AG04449 (cell line): ENCODE measurements at places on chromosomes 13 and 19.

GRCh38 chr13:76879883-76880270 is 6.3 kb downstream of the KCTD12 start:
- DNase-seq: no peak

GRCh38 chr13:90627813-90628212 is 719.7 kb upstream of the MIR17HG start:
- DNase-seq: no peak

DNA sequence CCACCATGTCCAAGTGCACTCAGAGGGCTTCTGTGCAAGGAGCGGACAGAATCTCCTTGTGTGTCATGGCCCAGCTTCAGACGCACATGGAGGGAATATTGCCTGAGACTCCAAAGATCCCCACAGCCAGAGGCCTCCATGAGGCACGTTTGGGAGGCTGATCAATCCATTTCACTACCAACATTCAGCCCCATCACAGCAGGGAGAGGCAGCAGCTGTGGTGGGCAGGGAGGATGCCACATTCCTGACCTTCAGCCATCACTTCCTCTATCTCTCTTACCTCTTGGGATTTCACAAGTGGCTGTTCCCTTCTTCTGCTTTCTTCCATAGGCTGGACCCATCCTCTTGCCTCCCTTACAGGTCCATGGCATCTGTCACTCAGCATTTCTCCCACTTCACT is 82.4 kb upstream of the MBNL2 start:
- DNase-seq: no peak

DNA sequence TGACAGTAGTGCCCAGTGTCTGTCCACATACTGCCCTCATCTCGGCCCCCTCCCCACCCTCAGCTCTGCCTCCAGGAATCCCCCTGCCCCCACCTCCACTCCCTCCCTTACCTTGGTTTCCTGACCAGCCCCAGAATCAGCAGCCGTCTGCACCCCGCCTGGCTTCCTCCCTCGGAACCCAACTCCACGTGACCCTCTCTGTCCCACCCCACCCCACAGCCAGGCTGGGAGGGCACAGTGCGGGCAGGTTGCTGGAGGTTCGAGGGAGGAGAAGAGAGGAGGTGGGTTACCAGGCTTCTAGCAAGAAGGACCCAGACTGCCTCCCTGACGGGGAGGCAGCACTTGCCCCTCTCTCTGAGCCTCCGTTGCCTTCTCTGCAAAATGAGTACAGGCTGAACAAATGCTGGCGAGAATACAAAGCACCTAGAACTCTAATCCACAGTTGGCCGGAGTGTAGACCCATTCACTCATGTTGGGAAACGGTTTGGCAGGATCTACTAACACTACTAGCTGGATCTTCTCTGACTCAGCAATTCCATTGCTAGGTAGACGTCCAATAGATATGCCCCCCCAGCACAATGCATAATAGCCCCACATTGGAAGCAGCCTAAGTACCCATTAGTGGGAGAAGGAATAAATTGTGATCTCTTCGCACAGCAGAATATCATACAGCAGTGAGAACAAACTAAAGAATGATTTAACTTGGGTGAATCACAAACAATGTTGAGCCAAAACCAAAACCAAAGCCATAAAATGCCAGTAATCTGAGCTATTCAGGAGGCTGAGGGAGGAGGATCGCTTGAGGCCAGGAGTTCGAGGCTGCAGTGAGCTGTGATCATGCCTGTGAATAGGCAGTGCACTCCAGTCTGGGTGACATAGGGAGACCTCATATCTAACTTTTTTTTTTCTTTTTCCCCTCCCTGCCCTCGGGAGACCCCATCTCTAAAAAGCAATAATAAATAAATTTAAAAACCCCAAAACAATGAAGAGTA is at the start of gene RASAL3:
Gene RASAL3 (minus strand): TSS at position 151 of the 992 bp plus-strand sequence. CDS start 186 bp downstream, outside the sequence.
- DNase-seq: no peak

GRCh38 chr13:113668491-113668971 is 1.5 kb downstream of the GRK1 start:
- no peak for DNase-seq

DNA sequence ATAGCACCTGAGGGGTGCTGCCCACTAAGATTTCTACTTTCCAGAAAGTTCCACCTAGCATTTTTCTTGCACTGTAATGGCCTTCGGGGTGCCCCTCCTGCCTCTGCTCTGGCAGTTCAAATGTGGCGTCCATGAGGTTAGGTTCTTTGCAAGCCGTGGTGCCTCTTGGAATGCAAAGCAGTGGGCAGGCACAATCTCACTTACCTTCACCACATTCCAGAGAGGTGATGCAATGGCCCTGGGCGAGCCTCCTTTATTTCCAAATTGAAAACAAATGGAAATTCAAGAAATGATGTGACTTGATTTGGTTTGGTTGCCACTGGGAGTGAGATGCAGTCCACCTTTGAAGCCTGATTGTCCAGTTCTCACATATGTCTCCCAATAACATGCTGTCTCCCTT is 46.9 kb downstream of the FGF9 start:
- no peak for DNase-seq

DNA sequence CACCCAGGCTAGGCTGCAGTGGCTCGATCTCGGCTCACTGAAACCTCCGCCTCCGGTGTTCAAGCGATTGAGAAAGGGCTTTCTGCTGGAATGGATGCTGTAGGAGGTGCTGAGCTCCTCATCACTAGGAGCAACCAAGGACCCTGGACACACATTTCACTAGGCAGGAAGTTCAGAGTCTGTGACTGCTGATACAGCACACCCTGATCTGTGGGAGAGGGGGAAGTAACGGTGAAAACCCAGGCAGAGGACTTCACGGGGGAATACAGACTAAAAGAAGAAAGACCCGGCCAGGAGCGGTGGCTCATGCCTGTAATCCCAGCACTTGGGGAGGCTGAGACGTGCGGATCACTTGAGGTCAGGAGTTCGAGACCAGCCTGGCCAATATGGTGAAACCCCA is 11.9 kb upstream of the NOTCH3 start:
- no peak for DNase-seq

DNA sequence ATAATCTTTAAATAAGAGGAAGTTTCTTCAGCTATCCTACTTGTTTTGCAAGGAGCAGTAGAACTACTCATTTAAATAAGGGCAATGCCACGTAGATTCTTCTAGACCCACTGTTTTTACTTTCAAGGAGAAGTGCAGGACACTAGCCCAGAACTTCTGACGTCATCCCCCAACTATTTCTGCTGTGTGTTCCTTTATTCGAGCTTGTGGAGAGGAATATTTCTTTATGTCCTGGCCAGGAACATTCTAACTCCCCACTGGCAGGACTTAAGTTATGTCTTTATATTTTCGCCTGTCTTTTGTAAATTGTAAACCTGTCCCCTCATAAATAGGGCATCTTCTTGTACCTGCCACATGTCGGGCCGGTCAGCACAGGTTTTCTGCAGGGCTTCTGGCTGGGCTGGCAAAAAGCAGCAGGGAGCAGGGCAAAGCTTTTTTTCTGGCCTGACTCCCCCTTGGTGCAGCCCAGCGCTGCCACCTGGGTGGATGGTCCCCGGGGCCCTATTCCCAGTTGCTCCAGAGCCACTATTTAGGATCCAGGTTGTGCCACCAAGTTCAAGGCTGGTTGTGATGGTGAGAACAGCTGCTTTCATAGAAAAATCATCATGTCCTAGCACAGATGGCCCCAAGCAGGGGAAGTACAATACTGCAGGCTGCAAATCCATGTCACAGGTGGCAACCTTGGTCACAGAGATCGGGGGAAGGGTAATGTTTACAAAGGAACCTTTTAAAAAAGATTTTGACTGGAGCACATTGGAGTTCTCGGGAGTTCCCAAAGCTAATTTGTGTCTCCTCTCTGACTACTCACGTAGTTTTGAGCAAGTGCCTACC is 1.8 kb downstream of the MBNL2 start:
- peak; percentile 84 for DNase-seq

DNA sequence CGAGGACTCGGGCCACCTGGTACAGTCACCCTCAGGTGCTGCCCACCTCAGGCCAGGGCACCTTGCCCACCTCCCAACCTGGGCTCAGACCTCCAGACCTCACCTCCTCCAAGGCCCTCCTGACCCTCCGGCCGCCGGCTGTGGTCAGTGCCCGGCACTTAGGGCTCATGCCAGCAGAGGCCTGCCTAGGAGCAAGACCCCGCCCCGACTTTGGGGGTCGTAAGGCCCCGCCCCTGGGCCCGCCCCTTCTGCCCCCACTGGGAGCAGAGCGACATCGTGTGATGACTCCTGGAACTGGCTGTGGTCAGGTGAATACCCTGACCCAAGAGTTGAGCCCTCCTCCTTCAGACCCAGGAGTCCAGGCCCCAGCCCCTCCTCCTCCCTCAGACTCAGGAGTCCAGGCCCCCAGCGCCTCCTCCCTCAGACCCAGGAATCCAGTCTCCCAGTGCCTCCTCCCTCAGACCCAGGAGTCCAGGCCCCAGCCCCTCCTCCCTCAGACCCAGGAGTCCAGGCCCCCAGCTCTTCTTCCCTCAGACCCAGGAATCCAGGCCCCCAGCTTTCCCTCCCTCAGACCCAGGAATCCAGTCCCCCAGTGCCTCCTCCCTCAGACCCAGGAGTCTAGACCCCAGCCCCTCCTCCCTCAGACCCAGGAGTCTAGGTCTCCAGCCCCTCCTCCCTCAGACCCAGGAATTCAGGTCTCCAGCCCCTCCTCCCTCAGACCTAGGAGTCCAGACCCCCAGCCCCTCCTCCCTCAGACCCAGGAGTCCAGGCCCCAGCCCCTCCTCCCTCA is at the start of gene SBK2:
Gene SBK2 (minus strand): TSS at position 183 of the 790 bp plus-strand sequence. CDS start 839 bp downstream, outside the sequence.
- no peak for DNase-seq

DNA sequence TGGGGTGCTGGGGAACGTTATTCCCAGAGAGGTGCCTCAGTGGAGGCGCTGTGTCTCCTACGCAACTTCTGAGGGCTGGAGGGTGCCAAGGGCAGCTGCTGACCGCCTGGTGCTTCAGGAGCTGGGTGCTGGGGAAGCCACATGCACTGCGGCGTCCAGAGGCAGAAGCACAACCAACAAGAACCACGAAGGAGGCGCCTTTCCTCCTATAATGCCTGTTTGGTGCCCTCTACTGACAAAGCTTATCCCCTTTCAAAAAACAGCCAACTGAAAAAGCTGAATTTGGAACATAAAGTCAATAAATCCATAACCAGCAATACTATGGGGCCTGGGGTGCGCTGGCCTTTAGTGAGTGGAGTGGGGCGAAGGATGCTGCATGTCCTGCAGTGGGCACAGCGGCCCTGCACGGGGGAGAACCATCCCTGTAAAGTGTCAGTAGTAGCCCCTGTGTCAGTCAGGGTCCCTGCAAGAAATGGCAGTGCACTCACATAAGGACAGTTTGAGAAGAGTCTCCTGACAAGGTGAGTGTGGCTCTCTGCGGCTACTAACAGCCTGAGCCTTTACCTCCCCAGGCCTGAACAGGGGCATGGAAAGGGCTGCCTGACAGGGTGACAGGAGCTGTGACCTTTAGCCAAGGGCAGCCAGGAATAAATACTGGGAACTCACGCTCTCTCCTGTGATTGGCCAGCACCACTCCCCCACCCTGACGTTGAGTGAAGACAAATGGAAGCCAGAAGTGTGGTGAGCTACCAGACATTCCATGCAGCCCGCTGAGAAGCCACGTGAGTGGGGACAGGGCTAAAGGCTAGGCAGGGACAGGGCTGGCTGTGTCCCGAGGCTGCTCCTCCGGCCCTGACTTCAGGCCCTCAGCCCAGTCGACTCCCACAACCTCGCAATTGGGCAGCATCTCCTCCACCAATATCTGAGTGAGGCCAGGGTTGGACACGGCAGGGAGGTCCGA is 4.5 kb upstream of the B3GNT8 start:
- no peak for DNase-seq

DNA sequence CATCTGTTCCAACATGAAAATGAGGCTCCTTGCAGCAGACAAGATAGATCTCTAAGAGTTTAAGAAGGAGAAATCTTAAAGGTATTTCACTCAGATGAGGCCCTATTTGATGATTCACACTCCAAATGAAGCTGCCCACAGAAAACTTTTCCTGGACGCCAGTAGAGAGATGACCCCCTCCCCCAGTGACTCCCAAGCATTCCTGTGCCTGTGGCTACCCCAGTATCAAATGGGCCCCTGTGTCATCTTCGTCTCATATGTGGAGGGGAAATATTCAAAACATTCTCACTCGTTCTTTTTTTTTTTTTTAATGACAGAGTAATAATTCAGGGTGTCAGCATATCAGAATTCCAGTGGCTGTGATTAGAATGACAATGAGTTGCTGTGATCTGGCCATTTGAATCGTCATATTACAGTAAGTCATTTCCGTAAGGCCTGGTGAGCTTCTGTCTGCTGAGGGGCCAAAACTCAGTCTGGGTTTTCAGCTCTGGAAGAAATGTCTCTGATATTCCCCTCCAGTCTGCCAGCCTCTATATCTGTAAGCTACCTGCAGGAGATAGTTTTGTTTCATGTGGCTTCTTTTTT is 194.7 kb downstream of the URI1 start:
- no peak for DNase-seq

GRCh38 chr19:30897034-30897433 is 452.2 kb downstream of the TSHZ3 start:
- no peak for DNase-seq

DNA sequence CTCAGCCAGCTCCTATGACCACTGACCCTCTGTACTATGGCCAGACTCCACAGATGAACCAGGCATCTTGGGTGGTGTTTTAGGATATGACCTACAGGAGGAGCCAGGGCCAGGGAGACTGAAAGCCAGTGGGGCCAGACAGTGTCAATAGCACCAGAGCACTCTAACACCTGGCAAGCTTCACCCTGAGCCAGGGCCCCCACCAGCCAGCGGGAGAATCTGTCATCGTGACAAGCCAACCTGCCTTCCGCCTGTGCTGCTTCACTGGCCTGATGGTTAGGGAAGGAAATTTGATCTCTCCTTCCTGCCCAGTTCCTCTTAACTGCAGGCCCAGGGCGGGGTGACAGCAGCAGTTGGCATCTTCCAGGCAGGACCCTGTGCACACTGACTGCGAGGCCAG is 222.4 kb downstream of the UQCRFS1 start:
- DNase-seq: no peak

- no peak for DNase-seq
Observed at GRCh38 chr13:92044351-92044750, 645.9 kb downstream of the GPC5 start.

GRCh38 chr13:45196622-45197021 is 4.2 kb downstream of the KCTD4 start:
- no peak for DNase-seq

DNA sequence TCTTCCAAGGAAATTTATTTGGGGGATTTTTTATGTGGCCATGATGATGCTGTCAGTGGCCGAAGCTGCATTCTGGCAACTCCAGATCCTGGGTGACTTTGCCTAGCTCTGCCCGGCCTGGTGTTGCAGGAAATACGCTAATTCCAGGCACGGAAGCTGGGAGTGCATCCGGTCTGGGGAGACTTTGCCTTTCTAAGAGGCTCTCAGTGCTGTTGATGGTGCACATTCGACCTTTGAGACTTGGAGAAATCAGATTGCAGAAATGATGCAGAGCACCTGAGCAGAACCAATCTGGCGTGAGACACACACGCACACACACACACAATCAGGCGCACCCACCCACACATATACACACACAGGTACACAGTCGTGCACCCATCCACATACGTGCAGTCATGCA is 5.9 kb upstream of the TMEM255B start:
- no peak for DNase-seq

- DNase-seq: peak; percentile 81
Observed at GRCh38 chr19:17553256-17553655, 2.2 kb upstream of the COLGALT1 start.
